ENCODE measurements at places on chromosomes 3 and 15. TPM values are rescaled to one million over a fixed set of nuclear protein-coding genes. Genes with fewer than 3 reads are reported as not detected.

Gene ERICH6
- total RNA-seq, result not detected

Gene CHRFAM7A
- not detected for total RNA-seq

Gene SLC22A14
- total RNA-seq, result not detected

Gene GOLGA8S
- total RNA-seq, result not detected

GRCh38 chr3:113166719-113167492, 44.5 kb upstream of the BOC start:
- no peak for DNase-seq

GRCh38 chr3:153625506-153625905, 463.5 kb downstream of the RAP2B start:
- DNase-seq, result no peak

DNA sequence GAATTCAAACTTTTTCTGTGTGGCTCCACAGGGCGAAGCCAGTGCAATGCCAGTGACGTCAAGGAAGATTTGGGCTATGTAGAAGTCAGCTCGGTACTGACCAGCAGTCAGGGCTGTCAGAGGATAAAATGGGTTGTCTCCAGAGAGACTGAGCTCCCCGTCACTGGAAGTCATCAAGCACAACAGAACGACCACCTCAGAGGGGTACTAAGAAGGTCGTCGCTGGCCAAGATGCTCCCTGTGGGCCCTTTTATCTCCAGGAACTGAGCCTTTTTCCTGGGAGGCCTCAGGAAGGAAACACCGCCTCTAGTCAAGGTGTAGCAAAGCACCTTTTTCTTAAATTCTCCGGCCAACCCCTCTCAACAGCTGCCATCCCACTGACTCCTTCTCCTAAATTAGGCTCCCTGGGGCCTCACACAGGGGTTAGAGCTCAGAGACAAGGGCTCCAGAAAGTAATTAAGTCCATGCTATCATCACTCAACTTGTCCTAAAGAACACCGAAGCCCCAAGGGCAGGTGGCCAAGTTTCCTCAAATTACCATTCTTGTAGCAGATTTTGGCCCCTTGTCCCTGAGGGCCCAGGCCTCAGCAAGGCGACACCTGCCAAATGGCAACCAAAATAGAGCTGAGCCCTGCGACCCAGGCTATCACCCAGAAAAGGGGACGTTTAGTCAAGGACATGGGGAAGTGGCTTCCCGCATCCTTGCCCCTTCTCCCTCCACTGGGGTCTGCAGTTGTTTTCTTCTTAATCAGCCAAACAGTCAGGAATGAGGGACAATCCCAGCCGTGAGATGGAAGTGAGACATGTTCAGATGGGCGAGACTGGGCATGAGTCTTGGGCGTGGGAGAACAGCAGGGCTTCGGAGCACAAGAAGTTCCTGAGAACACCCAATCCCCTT, 48.0 kb downstream of the SSUH2 start:
- no peak for DNase-seq

GRCh38 chr3:173891272-173892100, 493.9 kb downstream of the NLGN1 start:
- DNase-seq, result no peak

GRCh38 chr15:31488437-31489204, 162.0 kb downstream of the KLF13 start:
- DNase-seq, result peak; percentile 63

- no peak for DNase-seq
Measured at GRCh38 chr15:77014132-77015081, 19.5 kb downstream of the PSTPIP1 start.

- DNase-seq, result no peak
Measured at GRCh38 chr15:29635513-29636098, 186.7 kb downstream of the TJP1 start.

DNA sequence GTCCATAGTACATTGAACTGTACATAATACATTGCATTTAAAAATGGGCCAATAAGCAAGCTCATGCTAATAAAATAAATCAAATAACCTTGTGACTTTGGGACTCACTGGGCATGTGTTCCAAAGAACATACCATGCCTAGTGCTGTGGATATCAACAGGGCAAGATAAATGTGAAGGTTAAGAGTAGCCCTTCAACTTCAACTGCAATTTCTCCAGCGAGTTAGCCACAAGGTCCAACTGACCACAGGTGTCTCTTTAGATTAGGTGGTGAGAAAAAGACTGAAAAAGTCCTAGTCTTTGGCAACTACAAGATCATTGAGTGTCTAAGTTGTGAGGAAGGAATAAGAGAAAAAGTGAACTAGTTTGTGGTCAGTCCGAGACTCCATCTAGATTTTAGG, 78.3 kb upstream of the ATP11B start:
- no peak for DNase-seq

- DNase-seq, result no peak
Measured at GRCh38 chr3:73136941-73137340, 75.5 kb downstream of the EBLN2 start.

DNA sequence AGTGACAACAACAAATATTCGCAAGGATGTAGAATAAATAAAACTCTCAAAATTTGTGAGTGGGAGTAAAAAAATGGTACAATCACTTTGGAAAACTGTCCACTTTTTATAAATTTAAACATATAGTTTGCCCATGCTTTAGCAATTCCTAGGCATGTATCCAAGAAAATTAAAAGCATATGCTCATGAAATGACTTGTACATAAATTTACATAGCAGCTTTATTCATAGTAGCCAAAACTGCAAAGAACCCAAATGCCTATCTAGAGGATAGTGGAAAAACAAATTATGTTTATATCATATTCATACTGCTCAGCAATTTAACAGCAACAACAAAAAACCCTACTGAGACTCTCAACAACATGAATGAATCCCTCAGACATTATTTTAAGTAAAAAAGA, 363.6 kb upstream of the CCDC54 start:
- no peak for DNase-seq
